Stimulated activated CD8-positive, alpha-beta memory T cell treated with anti-CD3 and anti-CD28 coated beads, Interleukin-15, amount 100 ng/mL, for 48 hours (primary cell): ENCODE measurements at places on chromosomes 1 and 21.

- DNase-seq: no peak
Observed at GRCh38 chr21:14265023-14265422, 49.1 kb downstream of the RBM11 start.

DNA sequence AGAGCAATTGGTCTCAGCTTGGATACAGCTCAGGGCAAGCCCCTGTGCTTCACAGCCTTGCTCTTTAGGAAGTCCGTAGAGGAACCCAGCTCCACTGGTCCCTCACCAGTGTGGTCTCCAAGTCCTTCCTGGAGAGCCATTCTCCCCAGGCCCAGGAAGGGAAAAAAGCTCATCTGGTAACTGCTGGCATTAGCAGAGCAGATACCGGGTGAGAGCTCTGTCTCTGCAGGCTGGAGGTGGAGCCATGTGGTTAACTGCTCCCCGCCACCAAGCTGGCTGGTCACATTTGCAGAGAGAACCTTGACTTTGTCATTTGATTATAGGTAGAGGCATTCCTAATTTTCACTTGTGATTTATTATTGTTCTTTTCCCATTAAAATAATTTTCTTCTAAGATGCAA is 169.6 kb downstream of the ROR1 start:
- DNase-seq: no peak

DNA sequence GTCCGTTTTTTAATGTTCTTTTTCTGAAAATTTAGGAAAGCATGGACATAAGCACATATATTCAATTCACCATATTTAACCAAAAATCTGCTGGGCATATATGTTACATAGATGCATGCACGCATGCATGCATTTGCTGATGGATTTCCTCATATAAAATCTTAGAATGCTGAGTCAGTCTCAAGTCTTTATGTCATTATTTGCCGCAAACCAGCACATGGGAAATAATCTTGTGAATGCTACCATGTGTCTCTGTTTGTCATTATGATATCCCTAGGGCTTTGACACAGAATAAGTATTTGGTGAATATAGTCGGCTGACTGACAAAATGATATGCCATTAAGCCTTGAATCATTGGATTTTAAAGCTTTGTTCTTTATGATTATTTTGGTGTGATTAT is 776.5 kb downstream of the KCNT2 start:
- no peak for DNase-seq

DNA sequence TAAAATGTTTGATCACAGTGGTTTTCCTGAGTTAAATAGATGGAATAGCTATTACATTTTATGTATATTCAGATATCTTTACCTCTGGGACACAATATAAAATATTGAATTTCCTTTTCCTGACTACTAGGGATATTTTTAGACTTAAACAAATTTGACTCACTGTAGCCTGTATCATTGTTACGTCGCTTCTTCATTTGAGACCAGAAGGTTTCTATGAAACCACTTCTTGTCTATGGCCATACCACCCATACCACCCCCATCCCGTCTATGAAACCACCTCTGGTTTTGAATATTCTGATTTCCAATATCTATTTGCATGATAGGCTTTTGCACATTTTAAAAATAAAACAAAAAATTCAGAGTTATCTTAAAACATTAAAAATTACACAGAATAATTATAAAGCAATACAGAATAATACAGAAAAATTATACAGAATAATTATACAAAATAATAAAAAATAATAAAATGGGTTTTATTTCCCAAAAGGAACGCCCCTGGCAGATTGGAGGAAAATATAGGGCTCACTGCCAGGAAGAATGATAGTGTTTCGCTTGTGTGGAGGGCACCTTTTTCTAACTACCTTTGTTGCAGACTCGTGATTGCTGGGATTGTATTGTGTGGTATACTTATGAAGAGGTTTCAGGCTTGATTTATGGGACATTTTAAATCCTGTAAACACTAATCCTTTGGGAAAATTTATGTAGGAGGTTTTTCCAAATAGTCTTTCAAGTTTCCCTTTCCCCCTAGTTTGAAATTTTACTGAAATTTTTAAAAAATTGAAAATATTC is 4.7 kb downstream of the SPEN start:
- no peak for DNase-seq

DNA sequence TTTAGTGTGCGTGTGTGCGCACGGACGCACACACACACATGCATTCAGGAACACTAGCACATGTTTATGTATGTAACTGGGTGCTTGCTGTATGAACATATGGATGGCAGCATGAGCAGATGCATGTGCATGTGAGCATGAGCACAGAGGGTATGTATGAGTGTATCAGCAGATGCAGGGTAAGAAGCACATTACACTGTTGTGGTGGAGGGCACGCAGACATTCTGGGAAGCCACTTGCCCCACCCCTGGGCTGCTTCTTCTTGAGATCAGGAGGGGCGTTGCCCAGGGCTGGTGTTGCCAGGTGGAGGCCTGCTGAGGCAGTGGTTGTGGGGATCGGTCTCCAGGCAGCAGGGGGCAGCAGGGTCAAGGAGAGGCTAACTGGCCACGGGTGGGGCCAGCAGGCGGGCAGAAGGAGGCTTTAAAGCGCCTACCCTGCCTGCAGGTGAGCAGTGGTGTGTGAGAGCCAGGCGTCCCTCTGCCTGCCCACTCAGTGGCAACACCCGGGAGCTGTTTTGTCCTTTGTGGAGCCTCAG is 3.9 kb upstream of the P3R3URF start:
- no peak for DNase-seq

DNA sequence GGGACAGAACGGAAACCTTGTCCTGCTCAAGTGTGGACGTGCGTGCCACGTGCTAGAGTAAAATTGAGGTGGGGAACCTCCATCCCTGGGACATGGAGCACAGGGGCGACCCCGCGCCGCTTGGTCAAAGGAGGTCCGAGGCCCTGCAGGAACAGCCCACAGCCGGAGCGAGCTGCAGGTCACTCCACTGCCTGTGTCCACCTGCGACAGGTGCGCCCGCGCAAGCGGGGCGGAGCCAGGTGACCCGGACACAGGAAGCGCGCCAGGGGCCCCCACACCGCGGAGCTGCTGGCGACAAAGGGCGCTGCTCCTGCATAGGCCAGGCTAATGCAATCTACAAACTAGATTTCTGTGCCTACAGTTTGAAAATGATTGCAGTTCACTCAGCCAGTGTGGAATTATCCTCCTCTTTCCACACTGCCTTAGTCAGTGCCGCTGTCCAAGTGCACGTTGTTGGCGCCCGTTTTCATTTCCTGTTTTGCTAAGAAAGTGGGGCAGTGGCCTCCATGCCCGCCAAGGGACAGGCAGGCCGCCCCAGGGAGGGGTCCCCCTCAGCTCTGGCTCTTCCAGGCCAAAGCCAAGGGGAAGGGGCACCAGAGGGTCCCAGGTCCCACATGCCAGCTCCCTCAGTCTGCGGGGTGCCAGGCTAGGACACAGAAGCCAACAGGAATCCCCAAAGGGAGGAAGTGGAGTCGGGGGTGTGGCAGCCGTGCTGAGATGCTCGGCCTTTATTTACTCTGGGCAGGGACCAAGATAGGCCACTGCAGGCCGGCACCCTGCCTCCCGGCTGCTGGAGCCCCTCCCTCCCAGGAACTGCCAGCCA is 4.3 kb upstream of the NADK start:
- DNase-seq: no peak

GRCh38 chr1:207799989-207800648 is 48.3 kb downstream of the CD46 start:
- DNase-seq: no peak

DNA sequence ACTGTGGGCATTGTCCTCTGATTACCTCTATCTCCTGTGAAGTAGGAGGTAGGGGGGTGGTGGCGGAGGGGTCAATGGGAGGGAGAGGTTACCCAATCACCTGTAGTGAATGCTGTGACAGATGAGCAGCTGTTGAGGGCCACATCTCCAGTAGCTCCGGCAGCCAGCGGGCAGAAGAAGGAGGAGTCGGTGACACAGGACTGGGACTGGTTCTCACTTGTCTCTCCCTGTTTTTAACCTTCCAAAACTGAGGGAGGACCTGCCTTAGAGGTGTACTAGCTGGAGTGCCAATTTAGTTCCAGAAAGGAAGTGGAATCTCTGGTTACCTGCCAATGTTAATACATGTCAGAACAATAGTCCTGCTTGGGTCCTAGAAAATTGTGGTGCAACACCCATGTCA is 56.2 kb upstream of the ENAH start:
- DNase-seq: no peak
